ENCODE measurements at places on chromosomes 16 and 17.

DNA sequence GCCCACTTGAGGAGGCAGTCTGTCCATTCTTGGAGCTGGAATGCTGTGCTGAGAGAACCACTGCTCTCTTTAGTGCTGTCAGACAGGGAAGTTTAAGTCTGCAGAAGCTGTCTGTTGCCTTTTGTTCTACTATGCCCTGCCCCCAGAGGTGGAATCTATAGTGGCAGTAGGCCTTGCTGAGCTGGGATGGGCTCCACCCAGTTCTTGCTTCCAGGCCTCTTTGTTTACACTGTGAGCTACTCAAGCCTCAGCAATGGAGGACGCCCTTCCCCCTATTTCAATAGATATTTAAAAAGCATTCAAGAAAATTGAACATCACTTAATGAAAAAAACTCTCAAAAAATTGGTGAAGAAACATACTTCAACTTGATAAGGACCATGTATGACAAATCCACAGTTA is 313.5 kb downstream of the PHKB start:
- no peak for DNase-seq

DNA sequence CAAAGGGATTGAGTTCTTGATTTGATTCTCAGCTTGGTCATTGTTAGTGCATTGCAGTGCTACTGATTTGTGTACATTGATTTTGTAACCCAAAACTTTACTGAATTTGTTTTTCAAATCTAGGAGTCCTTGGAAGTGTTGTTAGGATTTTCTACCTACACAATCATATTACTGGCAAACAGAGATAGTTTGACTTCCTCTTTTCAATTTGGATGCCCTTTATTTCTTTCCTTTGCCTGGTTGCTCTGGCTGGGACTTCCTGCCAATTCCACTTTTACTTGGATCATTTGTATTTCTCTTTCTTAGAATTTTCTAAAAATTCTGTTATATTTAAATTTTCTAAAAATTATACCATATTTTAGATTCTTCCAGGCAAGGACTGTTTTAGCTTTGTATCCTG is 151.1 kb downstream of the FTO start:
- DNase-seq, result no peak

- DNase-seq, result no peak
Measured at GRCh38 chr16:82776470-82777146, 149.8 kb downstream of the CDH13 start.

DNA sequence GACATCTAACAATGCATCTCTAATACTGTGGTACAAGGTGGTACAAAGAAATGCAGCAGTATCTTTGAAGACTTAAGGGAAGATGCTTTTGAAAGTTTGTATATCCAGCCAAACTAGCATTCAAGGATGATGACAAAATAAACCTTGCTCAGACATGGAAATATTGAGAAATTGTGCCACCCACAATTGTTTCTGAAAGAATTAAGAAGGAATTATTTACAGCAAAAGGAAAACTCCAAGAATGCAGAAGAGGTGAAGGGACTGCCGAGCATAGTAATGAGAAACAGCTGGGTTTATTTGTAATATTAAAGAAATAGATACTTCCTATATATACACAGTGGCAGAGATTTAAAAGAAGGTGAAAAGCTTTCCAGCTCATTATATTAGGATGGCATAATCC is 29.5 kb downstream of the PMFBP1 start:
- DNase-seq, result no peak

GRCh38 chr16:23134274-23134673 is 15.0 kb downstream of the USP31 start:
- DNase-seq, result no peak

DNA sequence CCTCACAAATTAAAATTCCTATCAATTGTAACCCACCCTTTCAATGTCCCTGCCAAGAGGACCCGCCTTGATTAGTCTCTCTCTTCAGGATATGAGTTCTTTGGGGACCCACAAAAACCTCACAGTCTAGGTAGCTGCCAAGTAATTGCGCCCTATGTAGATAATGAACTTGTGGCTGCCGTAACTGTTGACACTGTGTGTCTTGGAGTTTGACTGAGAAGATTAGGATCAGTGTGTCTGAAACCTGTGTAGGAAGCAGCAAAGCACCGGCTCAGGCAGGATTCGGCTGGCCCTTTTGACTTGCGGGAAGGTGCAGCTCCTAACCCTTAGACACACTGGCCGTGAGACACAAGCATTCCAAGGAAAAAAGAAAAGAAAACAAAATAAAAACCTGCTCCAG is 17.8 kb upstream of the SLC6A4 start:
- no peak for DNase-seq

- DNase-seq, result no peak
Measured at GRCh38 chr17:60325730-60326524, 66.0 kb downstream of the USP32 start.

DNA sequence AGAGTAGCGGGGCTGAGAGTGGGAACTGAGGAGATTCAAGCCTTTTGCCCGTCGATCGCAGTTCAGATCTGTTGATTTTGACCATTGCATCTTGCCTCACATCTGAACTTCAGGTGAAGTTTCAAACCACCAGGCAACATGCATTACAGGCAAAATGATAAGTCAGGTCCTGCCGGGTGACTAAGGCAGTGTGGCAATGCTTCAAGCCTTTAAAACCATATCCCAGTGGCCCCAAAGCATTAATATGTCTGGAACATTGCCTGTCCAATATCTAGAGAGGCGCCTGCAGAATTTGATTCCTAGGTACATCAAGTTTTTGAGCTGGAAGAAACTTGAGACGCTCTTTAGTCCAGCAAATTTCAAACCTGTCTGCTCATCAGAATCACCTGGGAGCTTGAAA is 502.8 kb downstream of the MAF start:
- no peak for DNase-seq
